ENCODE measurements at places on chromosomes 6 and 20. TPM values are rescaled to one million over a fixed set of nuclear protein-coding genes. Genes with fewer than 3 reads are reported as not detected.

The FBXL4 gene
- 9.7 TPM for total RNA-seq

The CDYL gene
- 36.1 TPM for total RNA-seq

The LCA5 gene
- total RNA-seq: 10.2 TPM

The VSTM2L gene
- total RNA-seq: 14.1 TPM

The LY6G6F gene
- not detected for total RNA-seq

The HEY2 gene
- total RNA-seq: not detected

The TFAP2B gene
- total RNA-seq: not detected

The ATP9A gene
- 3.2 TPM for total RNA-seq

The RUNX2 gene
- 10.3 TPM for total RNA-seq

The FAM217A gene
- not detected for total RNA-seq

The CTAGE9 gene
- total RNA-seq: not detected

The POM121L2 gene
- not detected for total RNA-seq

The ANKRD66 gene
- not detected for total RNA-seq

The OLIG3 gene
- not detected for total RNA-seq

The CST4 gene
- total RNA-seq: not detected

The OR2J3 gene
- total RNA-seq: not detected

The SNX3 gene
- total RNA-seq: 263 TPM

The PTCRA gene
- total RNA-seq: not detected

The MAP1LC3A gene
- 54.1 TPM for total RNA-seq

The HDGFL1 gene
- total RNA-seq: not detected

The DCDC2 gene
- not detected for total RNA-seq

The MROH8 gene
- total RNA-seq: 5.1 TPM

The THEMIS gene
- not detected for total RNA-seq

The WFDC2 gene
- not detected for total RNA-seq

The BLOC1S5 gene
- total RNA-seq: 22.0 TPM

The TAGAP gene
- total RNA-seq: 8.4 TPM

The BEND3 gene
- 4.5 TPM for total RNA-seq

The SAPCD1 gene
- total RNA-seq: 1.4 TPM

The OTOR gene
- total RNA-seq: not detected

The PAK5 gene
- not detected for total RNA-seq

The PKIB gene
- total RNA-seq: not detected

The KCNQ2 gene
- not detected for total RNA-seq

The CALHM6 gene
- total RNA-seq: not detected

The ZNF165 gene
- total RNA-seq: 0.08 TPM

The IRF4 gene
- 0.76 TPM for total RNA-seq

The RAET1L gene
- total RNA-seq: not detected

All from SJSA1 (cell line).